ENCODE measurements at places on chromosomes 6 and 20.

- no peak for DNase-seq
Observed at GRCh38 chr20:53737396-53738038, 143.9 kb upstream of the ZNF217 start.

- DNase-seq, result no peak
Observed at GRCh38 chr6:134875367-134875766, 74.5 kb downstream of the ALDH8A1 start.

- no peak for DNase-seq
Observed at GRCh38 chr6:30200551-30201281, 12.5 kb downstream of the TRIM26 start.

- no peak for DNase-seq
Observed at GRCh38 chr6:120137492-120137891, 787.9 kb upstream of the MAN1A1 start.

- DNase-seq, result no peak
Observed at GRCh38 chr6:42078386-42078785, 28.1 kb downstream of the TAF8 start.

- no peak for DNase-seq
Observed at GRCh38 chr6:41967312-41968287, 26.0 kb upstream of the CCND3 start.

Measured in left forelimb (tissue), 1 donor.